ENCODE measurements at places on chromosomes 1 and 21.

- no peak for DNase-seq
Observed at GRCh38 chr1:180131510-180131909, 23.2 kb upstream of the QSOX1 start.

DNA sequence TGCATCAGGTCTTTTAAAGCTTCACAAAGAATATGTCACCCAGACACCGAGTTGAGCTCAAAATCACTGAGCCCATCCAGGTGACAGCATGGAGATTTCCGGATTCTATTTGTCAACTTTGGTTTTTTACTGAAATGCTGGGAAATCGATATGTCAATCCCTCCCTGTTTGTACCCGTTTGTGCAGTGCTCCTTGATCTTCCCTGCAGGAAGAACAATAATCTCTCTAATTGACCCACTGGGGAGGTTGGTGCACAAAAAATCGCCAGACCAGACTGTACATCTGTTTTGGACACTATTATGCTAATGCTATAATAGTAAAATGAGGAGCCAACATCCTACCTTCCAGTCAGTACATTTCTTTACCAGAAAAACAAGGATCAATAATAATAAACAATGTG, 1.8 kb downstream of the BARHL2 start:
- no peak for DNase-seq

- no peak for DNase-seq
Observed at GRCh38 chr1:53556657-53557227, 97.5 kb downstream of the DMRTB1 start.

DNA sequence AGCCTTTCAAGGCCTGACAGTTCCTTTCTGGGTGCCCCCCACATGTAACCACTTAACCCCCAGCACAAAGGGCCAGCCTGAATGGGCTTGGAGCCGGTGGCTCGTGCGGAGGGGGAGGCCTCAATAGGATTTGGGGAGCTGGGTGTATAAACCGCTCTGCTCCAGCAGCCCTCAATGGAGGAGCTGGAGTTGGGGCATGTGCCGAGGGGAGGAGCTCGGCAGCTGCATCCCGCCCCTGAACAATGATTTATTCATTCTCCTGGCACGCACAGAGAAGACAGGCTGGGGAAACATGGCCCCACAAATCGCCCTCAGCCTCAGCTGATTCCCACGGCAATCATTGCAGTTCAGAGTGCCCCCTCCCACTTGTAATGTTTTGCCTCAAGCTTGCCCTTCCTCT, 6.9 kb upstream of the C1orf216 start:
- no peak for DNase-seq

GRCh38 chr1:226064816-226065248, 2.3 kb downstream of the H3-3A start:
- no peak for DNase-seq

DNA sequence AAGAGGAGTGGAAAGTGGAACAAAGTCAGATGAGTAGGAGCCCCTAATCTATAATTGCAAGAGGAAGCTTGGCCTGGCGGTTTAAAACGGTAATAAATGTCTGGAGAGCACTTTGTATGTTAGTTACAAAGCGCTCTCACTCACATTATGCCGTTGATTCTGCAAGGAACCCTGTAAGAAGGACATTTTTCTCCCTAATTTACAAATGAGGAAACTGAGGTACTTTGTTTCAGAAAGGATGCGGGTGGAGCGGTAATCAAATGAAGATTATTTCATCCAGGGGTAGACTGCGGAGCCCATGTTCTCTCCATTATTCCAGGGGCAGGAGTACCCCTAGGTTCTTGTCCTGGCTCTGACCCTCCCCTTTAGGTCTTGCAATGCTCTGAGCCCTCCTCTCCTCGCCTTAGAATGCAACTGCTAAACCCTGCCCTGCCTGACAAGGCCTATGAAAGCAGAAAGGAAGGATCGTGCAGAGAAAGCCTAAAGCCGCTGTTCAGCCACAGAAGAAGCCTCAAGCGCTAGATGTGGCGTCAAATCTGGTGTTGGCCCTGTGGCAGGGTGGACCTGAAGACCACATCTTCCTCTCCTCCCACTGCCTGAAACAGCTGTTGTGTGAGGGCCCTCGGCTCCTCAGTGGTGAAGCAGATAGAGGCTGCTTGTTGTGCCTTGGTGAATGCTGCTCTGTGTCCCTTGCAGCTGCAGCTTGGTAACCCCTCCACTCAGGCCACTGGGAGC, 588 bp upstream of the PACC1 start:
- DNase-seq: no peak

DNA sequence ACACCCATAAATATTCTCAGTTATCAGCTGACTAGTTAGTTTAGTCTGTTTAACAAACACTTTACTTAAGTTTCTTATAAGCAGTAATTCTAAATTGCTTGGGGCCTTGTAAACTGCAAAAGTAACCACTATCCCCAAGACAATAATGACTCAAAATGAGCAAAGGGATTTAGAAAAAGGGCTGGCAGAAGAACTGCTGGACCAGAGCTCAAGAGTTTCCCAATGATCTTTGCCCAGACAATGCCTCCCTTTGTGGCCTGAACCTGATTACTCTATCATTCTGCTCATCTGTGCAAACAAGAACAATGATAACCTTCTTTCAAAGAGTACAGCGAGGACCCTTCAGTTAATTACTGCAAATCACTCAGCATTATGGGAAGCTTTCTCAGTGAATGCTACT, 123.5 kb downstream of the TIAM1 start:
- peak; percentile 33 for DNase-seq

DNA sequence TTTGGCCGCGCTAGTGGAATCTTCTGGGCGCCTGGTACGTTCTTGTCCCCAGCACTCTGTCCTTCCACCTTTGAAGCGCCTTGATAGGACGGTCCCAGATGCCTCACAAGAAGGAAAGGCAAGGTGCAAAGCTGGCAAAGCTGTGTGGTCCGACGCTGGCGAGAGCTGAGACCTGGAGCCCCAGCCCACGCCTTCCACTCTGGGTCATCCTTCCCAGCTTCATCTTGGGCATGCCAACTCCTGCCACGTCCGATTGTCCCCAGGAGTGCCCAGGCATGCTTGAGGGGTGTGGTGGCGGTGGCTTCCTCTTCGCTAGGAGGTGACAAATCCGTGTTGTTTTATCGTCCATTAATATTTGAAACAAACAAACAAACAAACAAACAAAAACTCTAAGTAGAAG, 123.9 kb upstream of the DPYD start:
- DNase-seq: no peak

GRCh38 chr21:44884097-44884496, 10.6 kb upstream of the PTTG1IP start:
- no peak for DNase-seq

DNA sequence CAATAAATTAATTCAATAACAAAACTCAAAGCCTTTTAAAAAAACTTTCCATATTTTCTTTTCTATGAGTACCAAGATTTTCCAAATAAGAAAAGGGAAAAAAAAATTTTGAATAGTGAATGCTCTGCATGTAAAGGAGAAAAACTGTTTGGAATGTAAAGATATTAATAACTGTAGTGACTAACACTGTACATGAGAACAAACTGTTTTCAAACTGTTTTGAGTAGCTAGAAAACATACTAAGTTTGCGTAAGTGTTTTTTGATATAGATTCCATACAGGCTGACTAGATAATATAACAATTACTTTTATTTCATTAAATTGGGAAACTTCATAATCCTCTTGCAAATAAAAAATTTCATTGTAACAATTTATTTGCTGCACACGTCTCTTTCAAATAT, 150.5 kb downstream of the DPYD start:
- no peak for DNase-seq

DNA sequence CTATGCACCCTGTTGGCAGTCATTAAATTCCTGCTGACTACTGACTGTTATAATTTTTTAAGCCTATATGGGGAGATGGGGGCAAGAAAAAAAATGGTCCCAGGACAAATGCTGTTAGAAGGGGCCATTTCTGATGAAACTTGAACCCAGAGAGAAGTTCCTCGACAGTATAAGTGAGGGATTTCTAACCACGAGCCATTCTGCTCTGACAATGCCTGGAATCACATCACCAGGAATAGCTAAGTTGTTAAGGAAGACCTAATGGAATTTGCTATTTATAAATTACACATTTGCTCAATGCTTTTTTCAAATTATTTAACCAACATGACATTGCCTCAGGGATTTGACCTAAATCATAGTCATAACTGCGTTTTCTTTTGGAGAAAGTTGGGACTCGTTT, 55.2 kb downstream of the LHX9 start:
- DNase-seq: no peak

- DNase-seq: no peak
Observed at GRCh38 chr1:214645712-214646111, 42.7 kb downstream of the CENPF start.

All from NCI-H1105 (cell line).